Activated CD4-positive, alpha-beta T cell treated with anti-CD3 and anti-CD28 coated beads for 4 hours (primary cell): ENCODE measurements at places on chromosomes 16 and 17.

- no peak for DNase-seq
Observed at GRCh38 chr17:32960815-32961214, 30.8 kb upstream of the SPACA3 start.

DNA sequence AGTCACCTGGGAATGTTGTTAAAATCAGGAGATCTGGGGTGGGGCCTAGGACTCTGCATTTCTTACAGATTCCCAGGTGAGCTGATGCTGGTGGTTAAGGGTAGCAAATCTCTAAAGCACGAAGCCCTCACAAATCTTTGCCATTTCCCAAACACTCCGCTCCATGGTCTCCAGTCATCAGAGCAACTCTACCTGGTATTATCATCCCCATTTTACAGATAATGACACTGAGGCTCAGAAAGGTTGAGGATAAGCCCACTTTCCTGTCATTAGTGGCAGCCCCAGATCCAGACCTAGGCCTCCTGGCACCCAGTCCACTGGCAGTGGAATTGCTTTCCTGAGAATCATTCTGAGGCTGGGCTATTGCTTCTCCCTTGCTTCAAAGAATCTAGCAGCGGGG lies 8.7 kb downstream of the SLC46A1 start:
- DNase-seq: no peak

- no peak for DNase-seq
Observed at GRCh38 chr17:67212714-67213417, 32.1 kb downstream of the HELZ start.

DNA sequence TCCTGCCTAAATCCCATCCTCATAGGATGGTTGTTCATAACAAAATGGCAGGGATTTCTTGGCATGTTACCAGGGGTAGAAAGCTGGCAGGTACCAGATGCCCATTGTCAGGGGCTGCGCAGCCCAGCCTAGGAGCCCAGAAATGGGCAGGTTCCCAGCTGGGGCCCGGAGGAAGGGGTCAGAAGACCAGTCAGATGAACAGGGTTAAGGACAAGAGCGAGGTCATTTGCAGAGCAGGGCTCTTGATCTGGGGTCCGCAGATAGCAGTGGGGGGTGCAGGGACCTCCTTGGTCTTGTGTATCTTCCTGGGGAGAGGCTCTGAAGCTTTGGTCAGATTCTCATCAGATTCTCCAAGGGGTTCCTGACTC lies 52.3 kb upstream of the CDC42EP4 start:
- no peak for DNase-seq

- no peak for DNase-seq
Observed at GRCh38 chr17:73393962-73394361, 82.2 kb upstream of the CDC42EP4 start.

GRCh38 chr17:35161281-35161761 lies 13.7 kb downstream of the UNC45B start:
- DNase-seq: no peak

DNA sequence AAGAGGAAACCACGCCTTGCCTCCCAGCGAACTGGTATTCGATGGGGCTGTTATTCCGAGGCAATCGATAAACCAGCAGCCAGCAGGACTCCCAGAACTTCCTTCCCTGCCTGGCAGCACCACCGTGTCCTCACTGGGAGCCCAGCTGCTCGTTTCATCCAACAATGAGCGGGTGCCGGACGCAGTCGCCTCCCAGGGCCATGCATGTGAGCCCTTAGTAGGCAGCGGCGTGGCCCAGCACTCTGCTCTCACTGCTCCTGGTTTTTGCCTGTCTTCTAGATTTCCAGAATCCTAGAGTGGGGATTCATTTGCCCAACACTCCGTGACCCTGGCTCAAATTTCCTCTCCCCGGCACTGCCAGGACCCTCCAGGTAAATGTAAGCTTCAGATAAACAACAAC lies 29.1 kb upstream of the RASD1 start:
- no peak for DNase-seq

DNA sequence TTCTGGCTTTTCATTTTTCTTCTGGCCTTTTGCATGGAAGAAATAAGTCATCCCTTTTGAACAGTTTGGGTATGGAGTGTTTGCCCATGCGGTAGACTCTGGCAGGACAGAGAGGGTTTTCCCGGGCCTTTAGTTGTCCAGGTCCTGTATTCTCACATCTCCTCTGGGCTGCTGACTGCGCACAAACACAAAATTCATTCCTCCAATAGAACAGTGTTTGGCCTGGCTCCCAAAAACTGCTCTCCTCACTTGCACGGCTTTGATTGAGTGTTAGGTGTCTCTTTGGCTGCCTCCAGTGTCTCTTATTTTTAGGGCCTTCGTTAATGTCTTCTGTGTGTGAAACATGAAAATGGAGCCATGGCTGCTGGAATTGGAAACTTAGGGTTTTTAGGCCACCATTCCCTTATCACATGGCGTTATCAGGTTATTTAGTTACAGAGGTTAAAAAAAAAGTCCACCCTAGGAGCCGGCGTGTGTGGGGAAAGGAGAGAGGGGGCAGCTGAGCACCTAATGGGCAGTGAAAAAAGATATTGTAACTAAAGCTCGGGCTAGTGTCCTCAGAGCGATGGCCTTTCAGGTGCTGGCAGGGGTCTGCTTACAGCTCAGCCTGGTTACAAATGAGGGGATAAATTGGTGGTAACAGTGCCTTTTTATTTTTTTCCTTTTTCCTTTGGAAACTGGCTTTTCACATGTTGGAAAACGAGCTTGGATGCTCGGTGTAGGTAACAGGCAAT lies 47.3 kb downstream of the PRKCA start:
- no peak for DNase-seq

DNA sequence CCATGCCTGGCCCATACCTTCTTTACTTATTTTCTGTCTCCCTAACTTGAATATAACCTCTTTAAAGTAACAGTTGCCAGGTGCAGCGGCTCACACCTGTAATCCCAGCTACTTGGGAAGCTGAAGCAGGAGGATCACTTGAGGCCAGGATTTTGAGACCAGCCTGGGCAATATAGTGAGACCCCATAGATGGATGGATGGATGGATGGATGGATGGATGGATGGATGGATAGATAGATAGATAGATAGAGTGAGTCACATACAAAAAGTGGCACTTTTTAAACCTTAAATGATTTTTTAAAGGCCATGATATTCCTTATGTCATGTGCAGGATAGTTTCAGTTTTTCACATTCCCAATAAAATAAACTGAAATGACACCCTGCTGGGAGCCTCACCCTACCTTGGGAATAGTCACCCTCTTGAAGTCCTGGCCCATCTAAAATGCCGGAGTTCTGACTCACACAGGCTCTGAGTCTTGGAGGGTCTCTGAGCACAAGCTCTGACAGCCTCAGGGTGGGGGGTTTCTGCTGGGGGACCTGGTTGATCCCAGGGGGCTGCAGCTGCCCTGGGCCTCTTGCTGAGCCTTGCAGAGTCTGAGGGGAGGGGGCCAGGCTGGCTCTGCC lies 26.2 kb downstream of the CPNE2 start:
- DNase-seq: no peak

DNA sequence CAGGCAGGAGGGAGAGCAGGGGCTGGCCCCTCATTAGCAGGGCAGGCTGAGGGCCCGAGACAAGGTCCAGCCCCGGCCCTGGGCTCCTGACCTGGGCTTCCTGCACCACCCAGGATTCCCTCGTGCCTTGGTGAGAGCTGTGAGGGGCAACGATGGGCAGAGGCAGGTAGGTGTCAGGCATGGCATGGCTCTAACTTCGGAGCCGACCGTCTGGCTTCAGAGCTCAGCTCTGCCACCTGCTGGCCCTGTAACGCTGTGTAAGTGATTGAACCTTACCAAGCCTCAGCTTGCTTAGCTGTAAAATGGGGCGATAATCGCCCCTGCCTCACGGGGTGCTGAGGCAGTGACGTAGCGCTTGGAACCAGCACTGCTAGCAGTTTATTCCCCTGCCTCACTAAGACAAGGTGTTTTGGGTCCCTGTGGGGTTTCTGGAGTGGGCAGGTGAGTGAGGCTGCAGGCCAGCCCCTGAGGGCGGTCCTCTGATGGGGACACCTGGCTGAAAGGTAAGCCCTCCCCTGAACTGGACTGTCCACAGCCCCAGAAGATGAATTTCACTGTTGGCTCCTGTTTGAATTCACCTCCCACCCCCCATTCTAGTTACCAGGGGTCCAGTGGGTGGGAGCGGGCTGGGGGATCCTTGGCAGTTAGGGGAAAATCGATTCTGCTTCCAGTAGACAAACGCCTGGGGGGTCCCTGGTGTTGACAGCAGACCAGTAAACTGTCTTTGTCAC lies 184.8 kb upstream of the GSE1 start:
- DNase-seq: peak; percentile 38

GRCh38 chr16:22660441-22661160 lies 149.9 kb downstream of the NPIPB5 start:
- DNase-seq: no peak

GRCh38 chr17:73940511-73940910 lies 263.0 kb upstream of the RPL38 start:
- no peak for DNase-seq

DNA sequence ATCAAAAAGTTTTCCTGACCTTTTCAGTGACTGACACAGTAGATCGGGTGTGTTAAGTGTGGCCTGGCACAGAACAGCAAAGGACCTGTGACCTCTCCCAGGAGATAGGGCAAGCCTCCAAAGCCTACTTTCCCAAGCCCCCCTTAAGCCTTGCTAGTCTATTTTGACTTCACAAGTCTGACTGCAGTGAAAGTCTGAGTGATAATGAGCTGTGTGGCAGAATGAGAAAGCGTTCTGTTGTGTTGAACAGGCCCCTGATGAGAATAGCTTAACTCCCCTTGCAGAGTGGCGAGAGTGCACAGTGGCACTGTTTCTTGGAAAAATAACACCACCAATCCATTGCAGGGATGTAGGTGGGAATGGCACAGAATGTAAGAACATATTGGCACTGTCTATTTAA lies 32.8 kb downstream of the MMD start:
- DNase-seq: no peak

DNA sequence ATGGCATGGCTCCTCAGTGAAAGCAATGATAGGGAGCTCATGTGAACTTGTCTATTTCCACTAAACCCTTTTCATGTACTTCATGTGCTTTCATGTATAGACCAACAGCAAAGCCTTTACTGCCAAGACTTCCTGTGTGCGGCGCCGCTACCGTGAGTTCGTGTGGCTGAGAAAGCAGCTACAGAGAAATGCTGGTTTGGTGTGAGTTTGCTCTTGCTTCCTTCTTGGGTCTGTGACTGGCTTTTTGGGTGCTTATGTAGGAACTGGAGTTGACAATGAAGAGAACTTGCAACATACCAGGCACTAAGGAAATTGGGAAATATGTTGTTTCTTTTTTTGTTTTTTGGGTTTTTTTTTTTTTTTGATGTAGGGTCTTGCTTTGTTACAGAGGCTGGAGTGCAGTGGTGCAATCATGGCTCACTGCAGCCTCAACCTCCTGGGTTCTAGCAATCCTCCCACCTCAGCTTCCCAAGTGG lies 5.7 kb downstream of the SNX11 start:
- DNase-seq: peak; percentile 33

DNA sequence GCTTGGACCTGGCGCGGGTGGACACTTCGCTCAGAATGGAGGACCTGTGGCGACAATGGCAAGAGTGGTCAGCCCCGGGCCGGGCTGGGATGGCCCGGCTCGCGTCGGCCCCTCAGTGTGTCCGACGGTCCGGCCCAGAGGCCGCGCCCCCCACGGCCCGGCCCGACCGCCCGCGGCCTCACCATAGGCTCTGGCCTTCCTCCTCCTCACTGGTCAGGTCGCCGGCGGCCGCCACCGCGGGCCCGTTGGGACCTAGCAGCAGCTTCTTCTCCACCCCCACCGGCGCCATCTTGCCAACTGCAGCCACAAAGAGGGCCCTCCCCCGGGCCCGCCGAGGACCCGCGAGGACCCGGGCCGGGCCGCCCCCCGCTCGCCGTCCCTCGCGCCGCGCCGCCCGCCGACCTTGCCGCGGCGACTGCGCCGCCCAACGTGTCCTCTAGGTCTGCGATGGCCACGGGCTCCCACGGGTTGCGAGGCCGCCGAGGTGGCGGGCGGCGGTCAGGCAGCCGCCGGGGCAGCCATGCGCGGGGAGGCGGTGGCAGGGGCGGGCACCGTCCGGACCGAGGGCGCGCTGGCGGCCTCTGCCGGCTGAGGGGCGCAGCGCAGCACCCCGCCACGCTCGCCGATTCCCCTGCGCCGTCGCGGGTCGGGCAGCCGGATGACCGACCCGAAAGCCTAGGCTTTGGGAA lies at the start of gene DYNC1LI2:
TSS of gene DYNC1LI2 (minus strand) at position 307 of the 689 bp plus-strand sequence. CDS start at position 289, 18 bp downstream.
- DNase-seq: peak; percentile 84

DNA sequence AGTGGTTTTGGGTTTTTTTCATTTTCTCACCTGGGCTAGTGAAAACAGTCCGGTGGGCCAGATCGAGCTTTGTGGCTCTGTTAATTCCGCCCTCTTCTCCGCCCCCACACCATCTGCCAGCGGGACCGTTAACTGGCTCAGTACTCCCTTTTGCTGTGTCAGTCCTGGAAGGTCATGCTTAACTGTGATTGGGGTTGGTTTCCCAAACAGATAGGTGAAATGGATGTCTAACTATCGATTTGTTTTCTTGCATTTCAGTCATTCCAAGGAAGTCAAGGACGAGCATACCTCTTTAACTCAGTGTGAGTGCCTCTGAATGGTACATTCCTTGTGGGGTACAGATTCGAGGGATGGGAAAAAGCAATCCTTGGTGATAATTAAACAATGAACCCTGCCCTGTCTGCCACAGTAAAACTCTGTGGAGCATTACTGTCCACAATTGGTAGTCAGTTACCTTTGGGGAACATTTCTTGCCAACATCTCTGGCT lies 56.7 kb downstream of the YPEL2 start:
- no peak for DNase-seq

- DNase-seq: no peak
Observed at GRCh38 chr16:15502041-15502725, 67.8 kb downstream of the BMERB1 start.

DNA sequence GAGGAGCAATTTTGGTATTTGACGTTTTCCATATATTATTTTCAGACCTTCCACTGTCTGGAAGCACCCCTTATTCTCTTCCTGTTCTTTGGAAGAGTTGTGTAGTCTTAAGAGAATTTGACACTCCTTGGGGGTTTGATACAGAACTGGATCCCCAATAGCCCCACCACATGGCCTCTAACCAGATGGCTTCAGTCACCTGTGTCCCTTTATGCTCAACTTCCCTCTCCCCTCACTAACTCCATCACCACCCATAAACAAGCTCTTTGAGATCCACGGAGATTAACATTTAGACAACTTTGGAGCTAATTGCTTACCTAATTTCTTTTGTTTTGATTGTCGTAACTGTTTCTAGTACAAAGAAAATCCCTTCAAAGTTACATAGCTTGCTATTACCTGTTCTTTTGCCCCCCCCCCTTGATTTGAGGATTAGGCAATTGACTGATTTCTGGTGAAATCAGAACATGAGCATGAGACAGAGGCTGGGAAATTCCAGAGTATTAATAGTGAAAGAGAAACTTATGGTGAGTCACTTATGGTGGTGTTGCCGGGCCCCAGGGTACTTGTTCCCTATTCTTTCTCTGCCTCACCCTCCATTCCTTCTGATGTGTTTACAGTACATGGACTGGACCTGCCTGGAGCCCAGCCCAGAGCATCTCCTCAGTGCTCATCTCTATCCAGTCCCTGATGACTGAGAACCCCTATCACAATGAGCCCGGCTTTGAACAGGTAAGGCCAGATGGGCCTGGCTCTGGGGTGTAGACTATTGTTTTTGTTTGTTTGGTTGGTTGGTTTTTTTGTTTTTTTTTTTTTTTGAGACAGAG lies 7.5 kb downstream of the UBE2Z start:
- peak; percentile 60 for DNase-seq
